Natural killer cell treated with Interleukin-12 subunit alpha and Interleukin-12 subunit beta and Interleukin-15 and Interleukin-18, amount 100 ng/mL, for 72 hours (primary cell): ENCODE measurements at places on chromosomes 12 and 14.

DNA sequence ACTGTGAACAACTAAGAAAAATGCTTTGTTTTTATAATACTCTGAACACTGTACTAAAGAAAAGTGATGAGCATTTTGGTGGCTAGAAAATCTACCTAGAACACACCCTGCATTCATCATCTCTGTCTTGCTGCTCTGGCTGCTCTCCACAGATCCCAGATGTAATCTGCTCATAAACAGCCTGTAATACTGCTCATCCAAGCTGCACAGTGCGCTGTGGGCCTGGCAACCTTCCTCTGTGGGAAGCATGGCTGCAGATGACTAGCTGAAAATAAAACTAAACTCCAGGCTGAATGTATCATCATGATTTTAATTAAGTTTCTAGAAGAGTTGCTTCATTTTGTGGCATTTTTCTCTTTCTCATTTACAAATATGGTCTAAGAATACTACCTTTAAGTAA is 200.7 kb downstream of the SLC2A13 start:
- H3K36me3 ChIP-seq, result no peaks in the 10 kb centered on the region
- no peak overlapping the region for H3K4me3 ChIP-seq
- H3K27me3 ChIP-seq, result no peaks in the 10 kb centered on the region
- DNase-seq, result no peak

GRCh38 chr14:20413744-20414082 is 412 bp upstream of the TEP1 start:
- H3K27me3 ChIP-seq, result no peaks in the 10 kb centered on the region
- peak overlapping the region; percentile 96 for H3K4me3 ChIP-seq
- peak overlapping the region; percentile 91 for H3K27ac ChIP-seq

- DNase-seq, result no peak
- peaks cover 12% of the 10 kb centered on the region for H3K36me3 ChIP-seq
- peaks cover 34% of the 10 kb centered on the region for H3K4me1 ChIP-seq
- no peak overlapping the region for H3K27ac ChIP-seq
These were observed 13.8 kb downstream of the EXOC5 start for GRCh38 chr14:57254884-57255283.

DNA sequence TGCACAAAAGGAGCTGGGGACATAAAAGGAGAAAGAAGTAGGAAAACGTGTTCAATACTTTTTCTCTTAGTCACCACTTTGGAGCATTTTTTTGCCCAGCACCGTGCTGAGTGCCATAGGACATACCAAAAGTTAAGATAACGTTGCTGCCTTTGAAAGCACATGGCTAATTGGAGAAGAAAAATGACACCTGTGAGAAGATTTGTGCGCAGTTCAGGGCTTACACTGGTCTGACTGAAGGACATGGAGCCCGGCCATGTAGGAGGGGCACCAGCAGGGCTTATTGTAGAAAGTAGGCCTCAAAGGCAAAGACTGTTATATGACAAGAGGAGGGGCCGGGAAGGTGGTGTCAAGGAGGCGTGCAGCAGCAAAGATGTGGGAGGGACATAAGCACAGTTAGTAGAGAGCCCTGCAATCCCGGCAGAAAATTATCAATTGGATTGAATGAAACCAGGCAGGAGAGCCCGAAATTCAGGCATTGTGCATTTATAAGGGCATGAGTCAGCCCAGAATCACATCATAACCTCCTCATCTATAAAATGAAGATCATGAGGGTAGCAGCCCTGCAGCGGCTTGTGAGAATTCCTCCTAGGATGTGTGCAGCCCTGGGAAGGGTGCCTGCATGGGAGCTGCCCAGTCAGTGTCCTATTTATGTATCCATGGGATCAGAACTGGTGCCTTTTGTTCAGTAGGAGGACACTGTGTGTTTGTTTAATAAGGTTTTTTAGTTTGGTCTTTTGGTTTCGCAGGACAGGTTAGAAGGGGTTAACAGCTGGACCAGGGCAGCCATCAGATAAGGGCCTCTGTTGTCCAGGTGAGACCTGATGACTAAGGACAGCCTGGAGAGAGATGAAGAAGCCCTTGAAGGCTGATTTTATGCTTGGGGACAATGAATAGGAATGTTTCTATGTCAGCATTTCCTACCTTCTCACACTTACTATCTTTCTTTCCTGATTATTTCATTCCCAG is 122.4 kb downstream of the GPR135 start:
- H3K4me3 ChIP-seq, result no peak overlapping the region
- no peak for DNase-seq
- no peaks in the 10 kb centered on the region for H3K27me3 ChIP-seq
- no peak overlapping the region for H3K27ac ChIP-seq
- H3K4me1 ChIP-seq, result no peaks in the 10 kb centered on the region
- no peaks in the 10 kb centered on the region for H3K36me3 ChIP-seq

- H3K27me3 ChIP-seq, result no peaks in the 10 kb centered on the region
- no peak for DNase-seq
- no peak overlapping the region for H3K4me3 ChIP-seq
- no peak overlapping the region for H3K27ac ChIP-seq
These were observed 27.2 kb downstream of the FBRSL1 start for GRCh38 chr12:132517013-132517739.

DNA sequence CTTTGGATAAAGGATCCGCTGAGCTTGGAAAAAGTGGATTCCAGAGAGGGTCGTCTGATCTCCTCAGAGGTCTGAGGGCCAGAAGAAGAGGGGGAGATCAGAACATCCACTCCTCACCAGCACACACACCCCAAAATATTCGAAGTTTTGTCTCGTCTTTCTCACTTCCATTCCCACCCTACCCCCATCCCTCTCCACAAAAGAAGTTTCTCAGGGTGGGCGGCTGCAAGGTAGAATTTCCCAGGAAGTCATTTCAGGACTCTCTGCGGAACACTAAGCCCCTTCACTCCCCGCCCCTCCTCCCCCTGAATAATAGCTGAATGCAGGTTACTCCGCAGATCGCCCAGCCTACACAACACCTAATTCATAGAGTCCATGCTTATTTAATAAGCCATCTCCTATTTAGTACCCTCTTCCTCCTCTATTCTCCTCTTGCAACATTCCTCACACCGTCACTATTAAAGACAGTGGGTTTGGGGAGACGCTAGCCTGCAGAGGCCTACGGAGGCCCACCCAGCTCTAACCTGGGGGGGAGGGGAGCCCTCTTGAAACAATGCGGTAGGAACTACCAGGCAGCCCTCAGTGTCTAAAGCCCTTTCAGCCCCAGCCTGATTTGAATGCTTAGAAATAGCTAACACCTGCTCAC is 649 bp upstream of the SALL2 start:
- DNase-seq, result no peak
- peak overlapping the region; percentile 72 for H3K27ac ChIP-seq
- H3K36me3 ChIP-seq, result no peaks in the 10 kb centered on the region
- peaks cover 14% of the 10 kb centered on the region for H3K4me1 ChIP-seq
- peak overlapping the region; percentile 83 for H3K4me3 ChIP-seq

DNA sequence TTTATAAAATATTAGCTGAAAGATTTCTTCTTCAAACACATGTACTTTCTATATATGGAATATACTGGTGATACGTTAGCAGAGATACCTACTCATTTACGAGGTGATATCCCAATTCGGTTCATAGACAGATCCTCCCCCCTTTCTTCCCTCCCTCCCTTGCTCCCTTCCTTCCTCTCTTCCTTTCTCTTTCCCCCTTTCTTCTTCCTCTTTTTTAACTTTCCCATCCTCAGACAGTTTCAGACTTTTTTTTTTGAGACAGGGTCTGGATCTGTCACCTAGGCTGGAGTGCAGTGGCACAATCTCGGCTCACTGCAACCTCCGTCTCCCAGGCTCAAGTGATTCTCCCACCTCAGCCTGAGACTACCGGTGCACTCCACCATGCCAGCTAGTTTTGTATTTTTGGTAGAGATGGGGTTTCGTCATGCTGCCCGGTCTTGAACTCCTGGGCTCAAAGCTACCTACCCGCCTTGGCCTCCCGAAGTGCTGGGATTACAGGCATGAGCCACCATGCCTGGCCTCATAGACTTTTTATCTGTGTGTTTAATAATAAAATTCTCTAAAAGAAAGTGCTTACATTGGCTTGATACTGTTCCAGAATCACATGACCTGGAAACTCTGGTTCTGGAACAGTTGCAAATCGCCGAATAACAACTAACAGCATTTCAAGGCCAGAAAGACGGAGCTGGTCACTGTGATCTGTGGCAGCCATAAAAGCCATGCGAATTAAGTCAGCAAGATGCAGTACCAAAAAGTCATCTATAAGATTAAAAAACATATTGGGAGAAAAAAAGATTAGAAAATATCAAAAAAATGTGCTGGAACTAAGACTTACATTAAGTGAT is 99.2 kb downstream of the HEATR5A start:
- H3K27me3 ChIP-seq, result no peaks in the 10 kb centered on the region
- DNase-seq, result no peak
- H3K36me3 ChIP-seq, result no peaks in the 10 kb centered on the region
- no peak overlapping the region for H3K4me3 ChIP-seq
- no peaks in the 10 kb centered on the region for H3K4me1 ChIP-seq

GRCh38 chr14:23006188-23006534 is 3.8 kb downstream of the C14orf93 start:
- peak overlapping the region; percentile 99 for H3K4me3 ChIP-seq
- DNase-seq, result no peak
- H3K27me3 ChIP-seq, result no peaks in the 10 kb centered on the region
- H3K36me3 ChIP-seq, result no peaks in the 10 kb centered on the region

DNA sequence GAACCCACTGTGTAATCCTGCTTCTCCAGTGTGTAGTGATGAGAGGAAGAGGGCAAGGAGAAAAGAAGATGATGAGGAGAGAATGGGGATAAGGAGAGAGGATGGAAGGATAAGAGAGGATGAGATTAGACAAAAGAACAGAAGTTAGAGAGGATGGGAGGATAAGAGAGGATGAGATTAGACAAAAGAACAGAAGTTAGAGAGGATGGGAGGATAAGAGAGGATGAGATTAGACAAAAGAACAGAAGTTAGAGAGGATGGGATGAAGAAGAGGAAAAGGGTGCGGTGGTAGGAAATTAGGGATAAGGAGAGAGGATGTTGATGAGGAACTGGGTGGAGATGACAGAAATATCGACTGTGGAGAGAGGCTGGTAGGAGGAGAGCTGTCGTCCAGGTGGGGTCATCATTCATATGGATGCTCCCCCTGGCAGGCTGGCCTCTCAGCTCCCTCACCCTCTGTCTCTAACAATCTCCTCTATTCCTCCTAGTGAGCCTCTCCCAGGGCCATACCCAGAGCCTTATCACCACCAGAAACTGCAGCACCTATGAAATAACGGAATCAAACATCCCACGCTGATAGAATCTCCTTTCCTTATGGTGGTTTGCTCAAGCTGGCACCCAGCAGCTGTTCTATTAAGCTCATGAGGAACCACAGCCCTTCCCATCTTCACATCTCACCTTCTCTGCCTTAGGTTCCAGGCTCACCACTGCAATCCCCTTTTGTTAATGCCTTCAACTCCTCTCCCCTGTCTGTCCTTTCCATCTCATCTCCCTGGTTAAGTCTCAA is 6.0 kb upstream of the CIROP start:
- H3K27me3 ChIP-seq, result peaks cover 7% of the 10 kb centered on the region
- H3K27ac ChIP-seq, result no peak overlapping the region
- no peak for DNase-seq
- no peak overlapping the region for H3K4me3 ChIP-seq

GRCh38 chr12:51869496-51869865 is 18.4 kb upstream of the ANKRD33 start:
- H3K4me3 ChIP-seq, result no peak overlapping the region
- peaks cover 6% of the 10 kb centered on the region for H3K4me1 ChIP-seq
- no peak for DNase-seq
- H3K27me3 ChIP-seq, result peaks cover 43% of the 10 kb centered on the region

- no peaks in the 10 kb centered on the region for H3K36me3 ChIP-seq
- no peak overlapping the region for H3K27ac ChIP-seq
- no peaks in the 10 kb centered on the region for H3K4me1 ChIP-seq
These were observed 57.1 kb downstream of the NKX2-1 start for GRCh38 chr14:36462890-36463289.

GRCh38 chr14:50944647-50945413 is 547 bp upstream of the PYGL start:
- no peaks in the 10 kb centered on the region for H3K36me3 ChIP-seq
- H3K4me1 ChIP-seq, result peaks cover 8% of the 10 kb centered on the region
- peak overlapping the region; percentile 88 for H3K4me3 ChIP-seq
- H3K27me3 ChIP-seq, result peaks cover 27% of the 10 kb centered on the region
- H3K27ac ChIP-seq, result no peak overlapping the region

- H3K27me3 ChIP-seq, result no peaks in the 10 kb centered on the region
- DNase-seq, result no peak
- no peak overlapping the region for H3K27ac ChIP-seq
- no peaks in the 10 kb centered on the region for H3K4me1 ChIP-seq
- no peak overlapping the region for H3K4me3 ChIP-seq
These were observed 379.5 kb downstream of the LRFN5 start for GRCh38 chr14:41986083-41986645.

DNA sequence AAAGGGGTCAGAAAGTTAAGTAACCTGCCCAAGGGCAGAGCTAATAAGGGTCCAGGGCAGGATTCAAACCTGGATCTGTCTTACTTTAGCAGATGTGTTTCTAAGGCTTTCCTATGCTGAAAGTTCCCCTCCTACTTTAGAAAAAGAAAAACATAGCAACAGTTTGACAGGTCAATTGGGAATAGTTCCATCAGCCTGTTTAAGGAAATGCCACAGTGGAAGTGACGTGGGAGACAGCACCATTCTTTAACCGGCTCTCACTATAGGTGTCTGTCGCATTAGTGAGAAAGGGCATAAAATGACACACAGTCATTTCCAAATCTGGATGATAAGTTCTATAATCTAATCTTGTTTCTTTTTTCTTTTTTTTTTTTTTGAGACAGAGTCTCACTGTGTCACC is 7.3 kb downstream of the ALDH1L2 start:
- no peak overlapping the region for H3K4me3 ChIP-seq
- H3K27me3 ChIP-seq, result peaks cover 7% of the 10 kb centered on the region
- no peak for DNase-seq
- no peak overlapping the region for H3K27ac ChIP-seq
- H3K36me3 ChIP-seq, result no peaks in the 10 kb centered on the region
- no peaks in the 10 kb centered on the region for H3K4me1 ChIP-seq

GRCh38 chr12:124737772-124738635 is 125.7 kb downstream of the SCARB1 start:
- peaks cover 9% of the 10 kb centered on the region for H3K27me3 ChIP-seq
- no peaks in the 10 kb centered on the region for H3K36me3 ChIP-seq
- H3K4me1 ChIP-seq, result peaks cover 3% of the 10 kb centered on the region
